Astrocyte of the hippocampus (primary cell): ENCODE measurements at places on chromosomes 16 and 17.
A peak's percentile ranks its signal among the peaks of the same experiment; 100 is the strongest.

- no peak for DNase-seq
Measured at GRCh38 chr16:67183-67791, 5.1 kb downstream of the RHBDF1 start.

DNA sequence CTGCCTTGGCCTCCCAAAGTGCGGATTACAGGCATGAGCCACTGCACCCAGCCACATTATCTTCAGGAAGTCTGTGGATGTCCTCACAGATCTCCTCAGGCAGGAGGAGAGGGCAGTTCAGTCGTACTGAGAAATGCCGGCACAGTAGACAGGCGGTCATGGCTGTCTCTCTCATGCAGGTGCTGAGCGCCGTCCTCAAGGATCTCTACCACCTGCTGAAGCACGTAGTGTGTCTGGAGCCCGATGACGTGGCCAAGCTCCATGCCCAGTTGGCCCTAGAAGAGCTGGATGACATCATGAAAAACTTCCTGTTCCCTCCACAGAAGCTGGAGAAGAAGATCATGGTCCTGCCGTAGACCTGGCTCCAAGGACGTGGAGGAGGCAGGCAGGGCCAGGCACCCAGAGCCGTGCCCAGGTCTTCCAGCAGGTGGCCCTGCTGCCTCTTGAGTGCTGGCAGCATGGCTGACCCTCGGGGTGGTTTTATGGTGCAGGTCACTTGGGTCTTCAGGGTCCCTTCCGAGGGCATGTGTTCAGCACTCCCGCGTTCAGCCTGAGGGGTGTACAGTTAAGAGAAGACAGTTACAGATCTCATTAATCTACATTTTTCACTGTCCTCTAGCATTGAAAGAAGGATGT, 22.0 kb upstream of the HAS3 start:
- DNase-seq: no peak

DNA sequence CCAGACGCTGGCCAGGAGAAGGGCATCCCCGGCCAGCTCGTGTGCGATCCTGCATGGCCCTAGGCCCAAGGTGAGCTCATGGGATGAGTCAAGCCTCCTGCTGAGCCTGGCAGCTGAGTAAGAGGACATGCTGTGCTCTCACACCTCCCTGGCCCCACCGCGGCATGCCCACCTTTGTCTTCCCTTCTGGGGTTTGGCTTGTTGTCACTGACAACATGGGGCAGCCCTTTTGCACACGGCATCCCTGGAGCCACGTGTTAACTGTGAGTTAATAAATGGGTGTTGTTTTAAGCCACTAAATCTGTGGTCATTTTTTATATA, 8.9 kb upstream of the TNS4 start:
- peak; percentile 91 for DNase-seq

DNA sequence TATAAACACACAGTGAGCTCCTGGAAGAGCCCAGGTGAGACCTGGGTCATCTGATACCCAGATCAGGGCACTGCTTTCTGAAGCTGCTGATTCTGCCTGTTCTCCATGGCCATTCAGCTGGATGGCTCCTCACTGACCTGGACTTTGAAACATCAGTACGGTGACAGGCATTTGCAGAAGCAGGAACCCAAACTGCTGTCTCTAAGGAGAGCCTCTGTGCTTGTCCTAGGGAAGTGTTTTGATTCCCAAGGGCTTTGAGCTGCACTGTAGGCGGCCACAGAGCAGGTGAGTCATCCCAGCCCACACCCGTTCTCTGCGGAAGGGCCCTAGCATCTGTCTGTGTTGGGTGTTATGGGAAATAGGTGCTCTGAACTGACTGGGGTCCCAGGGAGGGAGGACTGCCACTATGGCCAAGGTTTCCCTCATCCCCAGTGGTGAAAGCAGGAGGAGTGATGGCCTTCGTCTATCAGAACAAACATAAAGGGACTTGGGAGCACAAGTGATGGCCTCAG, 60.7 kb upstream of the ADCY9 start:
- DNase-seq: peak; percentile 71

GRCh38 chr16:29644338-29644857, 18.6 kb upstream of the SPN start:
- no peak for DNase-seq

DNA sequence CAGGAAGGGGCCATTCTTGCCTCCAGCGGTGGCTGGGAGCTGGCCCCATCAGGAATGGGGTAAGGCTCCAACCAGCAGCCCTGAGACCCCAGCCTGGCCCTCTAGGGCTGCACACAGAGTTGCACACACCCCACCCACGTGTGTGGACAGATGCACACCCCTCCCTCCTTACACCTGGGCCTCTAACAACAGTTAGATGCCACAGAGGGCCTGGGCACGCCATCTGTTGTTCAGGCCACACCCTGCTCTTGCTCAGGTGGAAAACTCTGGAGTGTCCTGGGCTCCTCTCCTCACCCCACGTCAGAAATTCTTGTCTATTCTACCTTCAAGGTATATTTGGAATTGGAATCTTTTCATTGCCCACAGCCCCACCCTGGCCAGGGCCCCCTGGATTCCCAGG, 13.3 kb upstream of the RAI1 start:
- DNase-seq: no peak

- no peak for DNase-seq
Measured at GRCh38 chr17:13594310-13594709, 7.4 kb downstream of the HS3ST3A1 start.

- DNase-seq: no peak
Measured at GRCh38 chr16:76487411-76488064, 210.3 kb downstream of the CNTNAP4 start.

GRCh38 chr16:7638306-7638705, 305.7 kb downstream of the RBFOX1 start:
- DNase-seq: no peak

DNA sequence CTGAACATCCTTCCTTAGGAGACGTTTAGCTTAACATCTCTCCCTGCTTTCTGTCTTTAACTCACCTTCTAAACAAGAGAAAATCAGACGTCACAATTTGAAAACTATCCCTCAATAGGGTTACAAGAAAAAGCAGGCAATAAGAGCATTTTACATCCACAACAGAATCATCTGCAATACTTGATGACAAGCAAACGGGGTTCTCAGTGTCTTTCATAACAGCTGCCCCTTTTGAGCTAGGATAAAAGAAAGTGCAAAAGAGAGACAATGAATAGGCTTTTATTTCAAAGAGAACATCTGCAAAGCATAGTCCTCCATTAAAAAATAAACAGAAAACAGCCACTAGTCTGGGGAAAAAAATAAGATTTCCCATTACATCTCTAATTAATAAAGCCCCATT, 13.2 kb downstream of the XYLT1 start:
- no peak for DNase-seq

- DNase-seq: no peak
Measured at GRCh38 chr16:50960517-50961202, 190.4 kb downstream of the SALL1 start.

- DNase-seq: peak; percentile 79
Measured at GRCh38 chr17:81398176-81398831, 3.0 kb downstream of the BAHCC1 start.

DNA sequence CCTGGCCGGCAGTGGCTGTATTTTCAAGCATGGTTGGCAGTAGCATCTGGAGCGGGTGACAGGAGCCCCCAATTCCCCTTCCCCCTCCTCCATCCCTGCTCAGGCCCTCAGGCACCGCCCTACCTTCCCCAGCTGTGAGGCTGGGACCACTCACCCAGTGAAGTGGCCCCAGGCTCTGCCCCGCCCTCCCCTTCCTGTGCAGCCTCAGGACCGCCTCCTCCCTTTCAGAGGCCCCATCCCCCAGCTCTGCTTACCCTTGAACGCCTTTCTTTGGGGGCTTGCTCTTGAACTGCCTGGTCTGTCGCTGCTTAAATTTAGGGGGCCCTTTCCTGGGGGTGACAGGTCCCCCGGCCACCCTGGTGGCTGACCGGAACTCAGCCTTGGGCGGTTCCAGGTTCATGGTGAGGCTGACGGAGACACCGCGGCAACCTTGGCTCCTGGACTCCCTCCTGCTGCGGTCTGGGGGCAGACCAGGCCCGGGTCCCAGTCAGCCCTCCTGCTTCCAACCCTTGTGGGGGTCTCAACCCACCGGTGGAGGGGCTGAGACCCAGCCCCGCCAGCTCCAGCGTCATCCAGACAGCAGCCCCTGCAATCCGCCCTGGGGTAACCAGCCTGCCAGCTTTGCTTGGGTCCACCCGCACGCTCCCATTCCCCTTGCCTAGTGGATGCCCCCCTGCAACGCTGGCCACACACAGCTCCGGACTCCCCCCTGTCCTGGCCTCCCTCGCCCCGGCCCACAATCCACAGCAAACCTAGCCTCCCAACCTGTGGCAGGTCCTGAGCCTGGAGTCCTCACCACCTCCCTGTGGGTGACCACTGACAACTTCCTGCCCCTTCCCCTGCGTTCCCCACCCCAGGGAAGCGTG, 3.2 kb downstream of the PDE6G start:
- no peak for DNase-seq
